ENCODE measurements at places on chromosomes 5 and 9.

GRCh38 chr9:75417471-75417870, 329.2 kb downstream of the OSTF1 start:
- no peak for DNase-seq

GRCh38 chr5:69331528-69332445, 814 bp downstream of the CCDC125 start:
- DNase-seq = no peak

GRCh38 chr5:58046371-58046770, 413.5 kb downstream of the PLK2 start:
- DNase-seq = no peak

GRCh38 chr5:176739461-176740051, 70.8 kb upstream of the UNC5A start:
- DNase-seq = no peak

- DNase-seq = no peak
Observed at GRCh38 chr5:11062397-11062796, 301.4 kb upstream of the DAP start.

DNA sequence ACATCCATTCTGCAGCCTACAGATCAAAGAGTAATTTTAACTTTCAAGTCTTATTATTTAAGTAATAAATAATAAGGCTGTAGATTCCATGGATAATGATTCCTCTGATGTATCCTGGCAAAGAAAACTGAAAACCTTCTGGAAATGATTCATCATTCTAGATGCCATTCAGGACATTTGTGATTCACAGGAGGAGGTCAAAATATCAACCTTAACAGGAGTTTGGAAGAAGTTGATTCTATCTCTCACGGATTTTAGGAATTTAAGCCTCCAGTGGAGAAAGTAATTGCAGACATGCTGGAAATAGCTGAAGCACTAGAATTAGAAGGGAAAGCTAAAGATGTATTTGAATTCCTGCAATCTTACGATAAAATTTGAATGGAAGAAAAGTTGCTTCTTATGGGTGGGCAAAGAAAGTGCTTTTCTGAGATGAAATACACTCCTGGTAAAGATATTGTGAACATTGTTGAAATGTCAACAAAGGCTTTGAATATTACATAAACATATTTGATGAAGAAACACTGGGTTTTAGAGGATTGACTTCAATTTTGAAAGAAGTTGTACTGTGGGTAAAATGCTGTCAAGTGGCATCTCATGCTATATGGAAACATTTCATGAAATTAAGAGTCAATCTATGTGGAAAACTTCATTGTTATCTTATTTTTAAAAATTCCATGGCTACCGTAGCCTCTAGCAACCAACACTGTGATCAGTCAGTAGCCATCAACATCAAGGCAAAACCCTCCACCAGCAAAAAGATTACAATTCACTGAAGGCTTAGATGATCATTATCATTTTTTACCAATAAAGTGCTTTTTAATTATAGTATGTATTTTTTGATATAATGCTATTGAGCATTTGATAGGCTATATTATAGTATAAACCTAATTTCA, 1141.0 kb downstream of the CDH12 start:
- no peak for DNase-seq
